ENCODE measurements at places on chromosomes 7 and 10. TPM values are rescaled to one million over a fixed set of nuclear protein-coding genes. Genes with fewer than 3 reads are reported as not detected.

ATRNL1 gene
- total RNA-seq, result 0.92 TPM

DNA sequence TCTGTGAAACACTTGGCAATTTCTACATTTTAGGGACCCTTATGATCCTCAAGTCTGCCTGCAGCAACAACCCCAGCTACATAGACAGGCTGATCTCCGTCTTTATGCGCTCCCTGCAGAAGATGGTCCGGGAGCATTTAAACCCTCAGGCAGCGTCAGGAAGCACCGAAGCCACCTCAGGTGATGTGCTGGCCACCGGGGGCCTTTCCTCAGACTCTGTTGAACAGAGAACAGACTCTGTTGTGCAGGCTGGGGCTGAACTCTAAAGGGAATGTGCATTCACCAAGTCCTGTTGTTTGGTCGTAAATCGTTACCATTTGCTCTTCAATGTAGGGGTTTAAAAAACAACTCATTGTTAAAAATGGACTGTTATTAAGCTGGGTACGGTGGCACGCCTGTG lies 86.3 kb downstream of the TRRAP start:
- peaks cover 100% of the 10 kb centered on the region for H3K36me3 ChIP-seq
- DNase-seq, result no peak
- H3K27me3 ChIP-seq, result no peaks in the 10 kb centered on the region
- no peak overlapping the region for H3K27ac ChIP-seq
- H3K4me1 ChIP-seq, result no peaks in the 10 kb centered on the region

- no peaks in the 10 kb centered on the region for H3K36me3 ChIP-seq
- H3K4me1 ChIP-seq, result peaks cover 17% of the 10 kb centered on the region
- no peaks in the 10 kb centered on the region for H3K27me3 ChIP-seq
- DNase-seq, result no peak
- no peak overlapping the region for H3K27ac ChIP-seq
- no peak overlapping the region for H3K4me3 ChIP-seq
Measured at GRCh38 chr7:17184805-17185689, 113.4 kb upstream of the AHR start.

DNA sequence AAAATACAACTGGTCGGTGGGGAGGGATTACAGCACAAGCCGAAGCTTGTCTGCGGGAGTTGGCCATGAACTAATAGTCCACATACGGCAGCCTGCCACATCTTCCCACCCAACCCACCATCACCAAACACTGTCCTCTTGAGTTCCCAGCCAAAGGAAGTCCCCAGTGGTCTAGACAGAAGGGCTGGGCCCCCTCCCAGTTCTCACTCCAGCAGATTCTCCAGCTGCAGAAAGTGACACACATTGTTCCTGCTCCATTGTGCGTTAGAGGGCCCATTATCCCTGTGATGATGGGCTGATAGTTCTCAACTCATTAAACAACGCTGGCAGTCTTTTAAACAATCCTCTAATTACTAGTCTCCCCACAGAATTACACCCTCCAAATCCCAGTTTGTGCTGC lies 148.0 kb downstream of the FGFR2 start:
- H3K4me1 ChIP-seq, result no peaks in the 10 kb centered on the region
- H3K4me3 ChIP-seq, result no peak overlapping the region
- H3K27ac ChIP-seq, result no peak overlapping the region
- no peaks in the 10 kb centered on the region for H3K36me3 ChIP-seq
- no peak for DNase-seq
- no peaks in the 10 kb centered on the region for H3K27me3 ChIP-seq

- H3K27me3 ChIP-seq, result no peaks in the 10 kb centered on the region
- no peak overlapping the region for H3K27ac ChIP-seq
- DNase-seq, result no peak
- H3K4me3 ChIP-seq, result no peak overlapping the region
Measured at GRCh38 chr10:71223347-71224058, 11.1 kb downstream of the UNC5B start.

DNA sequence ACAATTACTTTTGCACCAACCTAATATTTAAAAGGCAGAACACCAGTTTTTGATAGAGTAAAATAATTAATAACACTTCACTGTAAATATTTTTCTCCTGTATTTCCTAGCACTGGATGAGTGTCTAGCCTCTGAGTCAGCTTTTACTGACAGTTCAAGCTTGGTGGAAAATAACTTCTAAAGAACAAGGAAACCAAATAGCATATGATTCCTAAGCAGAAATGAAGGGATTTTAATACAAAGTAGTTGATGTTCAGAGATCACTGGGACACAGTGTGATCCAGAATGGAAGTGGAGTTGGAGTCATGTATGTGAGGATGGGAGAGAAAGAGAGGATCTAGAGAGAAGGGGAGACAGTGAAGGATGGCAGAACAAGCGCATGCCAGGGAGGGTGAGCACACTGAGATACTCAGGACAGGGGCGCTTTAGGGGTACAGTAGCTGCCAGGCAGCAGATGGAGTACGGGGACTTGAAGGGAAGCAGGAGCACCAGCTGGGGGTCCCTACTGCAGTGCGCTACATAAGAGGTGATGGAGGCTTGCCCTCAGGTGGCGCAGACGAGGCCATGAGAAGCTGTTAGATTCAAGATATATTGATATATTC lies 117.9 kb upstream of the KLF6 start:
- no peaks in the 10 kb centered on the region for H3K36me3 ChIP-seq
- H3K4me1 ChIP-seq, result peaks cover 12% of the 10 kb centered on the region
- H3K4me3 ChIP-seq, result no peak overlapping the region
- no peak overlapping the region for H3K27ac ChIP-seq
- H3K27me3 ChIP-seq, result no peaks in the 10 kb centered on the region

Data from lower lobe of right lung (tissue), 2 donors.